ENCODE measurements at places on chromosomes 16 and 17.

DNA sequence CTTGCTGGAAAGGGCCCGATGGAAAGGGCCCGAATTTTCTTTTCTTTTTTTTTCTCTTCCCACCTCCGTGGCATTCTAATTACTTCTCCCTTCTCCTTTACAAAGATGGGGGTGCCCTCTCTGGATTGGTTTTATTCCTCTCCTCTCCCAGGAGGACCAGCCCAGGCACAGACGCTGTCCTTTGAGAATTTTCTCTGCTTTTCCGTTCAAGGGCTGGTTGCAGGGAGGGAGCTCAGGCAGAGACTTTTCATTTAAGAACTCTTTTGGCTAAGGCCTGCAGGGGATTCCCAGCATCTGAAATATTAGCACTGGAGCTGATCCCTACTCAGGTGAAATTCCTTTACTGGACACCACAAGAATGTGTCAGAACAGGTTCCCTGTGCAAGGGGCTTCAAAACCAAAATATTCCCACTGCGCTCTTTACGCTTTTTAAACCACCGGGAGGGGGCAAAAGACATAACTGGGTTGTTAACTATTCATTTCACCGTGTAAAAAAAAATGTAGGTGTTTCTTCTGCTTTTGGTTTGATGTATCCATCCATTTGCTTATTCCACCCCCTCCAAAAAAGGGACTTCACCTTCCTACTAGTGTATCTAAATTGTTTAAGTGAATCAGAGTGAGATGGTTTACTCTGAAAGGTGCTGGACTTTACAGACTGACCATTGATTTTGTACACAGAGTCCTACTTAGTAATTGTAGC is 1.4 kb downstream of the NFAT5 start:
- no peak for DNase-seq

DNA sequence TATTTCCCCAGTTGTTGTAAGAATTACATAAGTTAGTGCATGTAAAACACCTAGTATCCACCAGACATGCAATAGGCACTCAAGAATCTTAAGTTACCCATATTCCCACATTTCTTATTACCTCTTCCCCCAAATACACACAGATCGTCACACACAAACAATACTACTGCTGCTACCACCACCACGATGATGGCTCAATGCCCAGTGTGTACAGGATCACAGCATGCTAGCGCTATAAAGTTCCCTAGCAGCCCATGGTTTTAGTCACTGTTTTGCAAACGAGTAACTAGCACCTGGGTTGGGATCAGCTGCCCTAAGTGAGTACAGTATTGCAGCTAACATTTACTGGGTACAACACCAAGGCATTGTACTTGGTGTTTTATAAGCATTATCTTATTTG is 411.7 kb downstream of the UTP18 start:
- no peak for DNase-seq

GRCh38 chr17:6677158-6677831 is 25.7 kb downstream of the C17orf100 start:
- no peak for DNase-seq

- DNase-seq = no peak
These were observed 108.2 kb downstream of the N4BP1 start for GRCh38 chr16:48501516-48502377.

DNA sequence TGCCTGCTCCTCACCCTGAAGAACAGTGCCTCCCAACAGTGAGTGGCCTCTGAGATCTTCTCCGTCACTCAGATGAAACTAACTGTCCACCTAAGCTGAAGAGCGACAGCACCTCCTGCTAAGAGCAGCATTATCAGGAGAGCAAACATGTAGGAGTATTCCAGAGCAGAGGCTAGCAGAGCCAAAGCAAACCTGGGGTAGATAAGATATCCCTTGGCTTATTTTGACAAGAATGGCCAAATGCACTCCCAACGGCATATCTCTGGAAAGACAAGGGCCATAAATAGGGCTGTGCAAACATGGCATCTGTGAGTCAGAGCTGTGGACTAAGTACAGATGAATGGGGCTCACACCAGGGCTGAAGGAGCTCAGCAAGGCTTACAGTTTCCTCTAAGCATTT is 96.3 kb downstream of the NDEL1 start:
- DNase-seq = no peak

- DNase-seq = no peak
These were observed 218.6 kb upstream of the CDH8 start for GRCh38 chr16:62254847-62255246.

All from stimulated activated CD8-positive, alpha-beta memory T cell treated with anti-CD3 and anti-CD28 coated beads, Interleukin-15, amount 100 ng/mL, for 1 hour (primary cell).